ENCODE measurements at places on chromosomes 4 and X. TPM values are rescaled to one million over a fixed set of nuclear protein-coding genes. Genes with fewer than 3 reads are reported as not detected.
A peak's percentile ranks its signal among the peaks of the same experiment; 100 is the strongest.

DNA sequence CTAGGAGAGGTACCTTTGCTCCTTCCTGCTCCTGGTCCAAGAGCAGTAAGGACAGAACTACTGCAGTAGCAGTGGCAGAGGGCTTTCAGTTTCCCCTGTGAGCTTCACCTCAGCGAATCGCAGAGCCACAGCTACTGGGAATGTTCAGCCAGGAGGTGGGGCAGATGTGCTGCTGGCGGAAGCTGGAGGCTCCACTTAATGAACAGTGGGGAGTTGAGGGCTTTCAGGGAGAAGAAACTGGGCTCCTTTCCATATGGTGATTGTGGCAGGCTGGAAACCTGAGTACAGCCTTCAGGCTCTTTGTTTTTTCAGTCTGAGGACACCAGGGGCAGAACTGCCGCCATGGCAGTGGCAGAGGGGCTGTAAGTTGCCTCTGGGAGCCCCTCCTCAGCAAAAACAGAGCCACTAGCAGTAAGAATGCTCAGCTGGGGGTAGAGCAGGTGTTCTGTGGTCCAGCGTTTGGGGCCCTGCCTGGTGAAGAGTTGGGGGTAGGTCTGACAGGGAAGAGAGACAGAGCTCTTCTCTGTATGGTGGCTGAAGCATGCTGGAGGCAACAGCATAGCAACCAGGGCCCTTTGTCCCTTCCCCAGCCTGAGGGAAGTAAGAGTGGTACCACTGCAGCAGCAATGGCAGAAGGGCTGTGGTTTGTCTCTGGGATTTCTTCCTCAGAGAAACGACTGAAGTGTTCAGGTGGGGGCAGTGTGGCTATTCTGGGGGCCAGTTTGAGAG is 106.0 kb upstream of the GRXCR1 start:
- DNase-seq = no peak

GRCh38 chr4:70704931-70705182 is 16.5 kb downstream of the UTP3 start:
- no peak for DNase-seq

- no peak for DNase-seq
Observed at GRCh38 chr4:142473218-142473959, 372.7 kb downstream of the INPP4B start.

DNA sequence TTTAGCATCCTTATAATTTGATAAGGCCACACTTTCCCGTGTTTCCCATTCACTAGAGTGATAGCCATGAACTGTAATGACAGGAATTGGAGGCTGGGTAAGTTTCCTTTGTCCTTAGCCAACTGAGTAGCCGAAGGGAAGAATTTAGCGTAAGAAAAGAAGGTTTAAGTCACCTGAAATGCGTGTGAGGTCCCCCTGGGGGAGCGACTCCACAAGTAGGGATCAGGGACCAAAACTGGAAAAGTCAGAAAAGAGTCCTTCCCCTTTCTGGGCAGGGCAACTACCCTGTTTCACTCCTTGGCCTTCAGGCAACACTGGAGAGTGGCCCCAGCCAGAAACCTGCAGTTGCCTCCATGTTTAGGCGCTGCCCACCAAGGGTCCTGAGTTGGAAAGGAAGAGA is 81.6 kb upstream of the MED14 start:
- no peak for DNase-seq

- DNase-seq = no peak
Observed at GRCh38 chr4:155434366-155434765, 57.6 kb upstream of the MAP9 start.

DNA sequence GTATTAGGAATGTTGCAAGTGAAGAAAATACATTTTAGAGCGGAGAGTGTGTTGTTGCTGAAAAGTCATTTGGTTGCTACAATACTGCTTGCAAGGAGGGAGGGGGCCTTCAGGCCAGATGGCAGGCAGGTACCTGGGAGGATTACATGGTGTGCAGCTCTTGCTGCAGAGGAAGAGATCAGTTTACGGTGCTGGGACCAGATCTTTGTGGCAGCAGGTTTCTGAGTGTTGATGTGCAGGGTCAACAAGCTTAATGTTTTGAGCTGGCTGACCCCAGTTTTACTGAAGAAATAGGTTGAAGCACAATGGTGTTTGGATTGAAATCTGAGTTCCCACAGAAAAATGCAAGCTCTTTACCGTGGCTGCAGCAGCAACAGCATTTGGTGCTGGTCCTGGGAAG is 96.4 kb upstream of the DDIT4L start:
- DNase-seq = peak; percentile 16

- no peak for DNase-seq
Observed at GRCh38 chr4:38333219-38333618, 330.8 kb upstream of the KLF3 start.

GRCh38 chr4:83905952-83906351 is 370.0 kb downstream of the GPAT3 start:
- DNase-seq = no peak

DNA sequence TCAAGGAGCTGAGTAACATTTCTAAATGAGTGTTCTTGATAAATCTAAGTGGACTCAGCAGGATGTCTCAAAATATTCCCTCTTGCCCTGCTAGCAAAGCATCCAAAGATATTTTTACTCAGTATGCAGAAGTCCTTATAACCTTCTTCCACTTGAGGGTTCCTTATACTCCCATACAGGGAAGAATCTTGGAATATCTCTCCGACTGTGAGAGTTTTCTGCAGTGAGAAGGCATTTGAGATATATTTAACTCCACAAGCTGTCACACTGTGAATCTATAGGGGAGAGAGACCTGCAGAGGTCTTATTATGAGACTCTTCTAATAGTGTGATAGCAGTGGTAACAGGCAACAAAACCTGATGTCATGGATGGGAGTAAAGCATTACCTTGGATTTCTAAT is 1034.5 kb upstream of the PABPC4L start:
- DNase-seq = no peak

- DNase-seq = no peak
Observed at GRCh38 chrX:51857159-51857733, 36.2 kb upstream of the MAGED1 start.

GRCh38 chr4:87838890-87839591 is 6.3 kb downstream of the MEPE start:
- peak; percentile 28 for DNase-seq

- DNase-seq = no peak
Observed at GRCh38 chr4:176806778-176807375, 14.2 kb upstream of the VEGFC start.

DNA sequence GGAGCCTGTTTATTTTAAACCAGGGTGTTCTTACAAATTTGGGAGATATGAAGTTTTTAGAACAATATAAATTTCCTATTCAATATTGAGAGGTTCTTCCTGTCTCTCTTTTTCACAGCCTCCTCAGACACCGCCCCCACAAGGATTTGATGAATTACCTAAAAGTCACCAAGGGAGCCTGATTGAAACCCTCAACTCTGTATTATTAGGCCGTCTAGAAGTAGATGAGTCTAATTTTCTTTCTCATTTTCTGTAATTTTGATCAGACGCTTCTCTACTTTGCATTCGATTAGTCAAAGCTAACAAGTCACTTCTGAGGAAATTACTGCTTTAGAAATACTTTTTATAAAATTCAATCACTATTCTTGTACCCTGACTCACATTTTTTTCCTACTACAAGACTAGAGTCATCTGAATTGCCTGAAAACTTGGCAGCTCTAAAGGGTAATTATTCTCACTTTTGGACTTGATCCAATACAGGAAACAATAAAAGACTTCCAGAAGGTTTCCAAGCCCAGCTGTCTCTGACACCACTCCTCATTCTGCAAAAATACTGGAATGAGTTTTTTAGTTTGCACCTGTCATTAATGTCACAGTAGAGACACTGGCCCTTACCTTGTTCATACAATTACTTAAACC is 111.2 kb downstream of the ELOVL6 start:
- peak; percentile 62 for DNase-seq

- DNase-seq = no peak
Observed at GRCh38 chr4:152081024-152081423, 320.2 kb upstream of the GATB start.

SORCS2 gene
- 5.8 TPM for total RNA-seq

PCDH19 gene
- 3.5 TPM for total RNA-seq

SLITRK4 gene
- 1.6 TPM for total RNA-seq

ZNF711 gene
- total RNA-seq = 25.4 TPM

MXRA5 gene
- 30.7 TPM for total RNA-seq
